ENCODE measurements at places on chromosomes 5 and 9. TPM values are rescaled to one million over a fixed set of nuclear protein-coding genes. Genes with fewer than 3 reads are reported as not detected.
A peak's percentile ranks its signal among the peaks of the same experiment; 100 is the strongest.

DNA sequence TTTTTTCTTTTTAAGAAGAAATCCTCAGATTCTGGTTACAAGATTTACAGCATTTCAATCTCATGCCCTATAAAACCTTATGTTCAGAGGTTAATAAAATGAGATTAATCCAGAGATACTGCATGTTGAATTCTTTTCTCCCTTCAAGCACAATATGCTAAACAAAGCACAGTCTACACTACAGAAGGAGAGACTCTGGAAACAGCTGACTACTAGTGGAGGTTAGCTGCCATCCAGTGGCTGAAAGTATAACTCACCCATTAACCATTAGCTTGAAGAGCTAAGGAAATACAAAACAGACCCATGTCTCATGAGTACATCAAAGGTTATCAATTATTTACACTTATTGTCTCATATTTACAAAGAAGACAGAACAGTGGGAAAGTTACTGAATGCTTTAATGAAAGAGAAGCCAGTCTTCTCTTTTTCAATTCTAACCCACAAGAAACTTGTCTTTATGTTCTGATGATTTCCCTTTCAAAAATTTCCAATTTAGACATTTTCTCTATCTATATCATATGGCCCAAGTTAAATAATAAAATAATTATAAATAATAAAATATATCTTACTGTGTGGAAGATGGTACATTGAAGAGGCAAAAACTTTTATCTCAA lies 12.7 kb upstream of the DNAH5 start:
- no peak overlapping the region for H3K4me3 ChIP-seq
- H3K27me3 ChIP-seq, result peaks cover 2% of the 10 kb centered on the region
- no peaks in the 10 kb centered on the region for H3K36me3 ChIP-seq
- H3K4me1 ChIP-seq, result no peaks in the 10 kb centered on the region

The PCDHGA3 gene
- not detected for total RNA-seq

DNA sequence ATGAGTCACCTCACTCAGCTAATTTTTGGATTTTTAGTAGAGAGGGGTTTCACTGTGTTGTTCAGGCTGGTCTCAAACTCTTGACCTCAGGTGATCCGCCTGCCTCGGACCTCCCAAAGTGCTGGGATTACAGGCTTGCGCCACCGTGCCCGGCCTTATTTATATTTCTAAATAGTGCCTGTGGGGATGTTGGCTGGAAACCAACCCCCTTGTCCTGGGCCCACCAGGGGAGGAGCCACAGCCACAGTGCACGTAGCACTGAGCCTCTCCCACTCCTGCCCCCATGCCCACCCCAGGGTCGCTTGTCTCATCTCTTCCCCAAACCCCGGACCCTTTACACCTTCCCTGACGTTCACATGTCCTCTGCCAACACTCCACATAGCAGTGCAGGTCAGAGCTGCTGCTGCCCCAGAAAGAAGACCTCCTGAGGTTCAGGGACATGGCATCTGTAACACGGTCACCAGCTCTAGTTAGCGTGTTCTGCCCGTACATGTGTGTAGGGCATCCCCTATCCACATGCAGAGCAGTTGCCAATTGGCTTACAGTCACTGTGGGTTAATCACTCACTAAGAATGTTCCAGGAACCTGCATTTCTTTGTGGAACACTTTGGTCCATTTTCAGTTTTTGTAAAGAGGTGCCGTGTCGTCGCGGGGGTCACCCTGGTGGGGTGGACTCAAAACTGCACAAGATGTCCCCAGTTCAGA lies 10.2 kb upstream of the MRPS2 start:
- DNase-seq, result no peak
- no peaks in the 10 kb centered on the region for H3K36me3 ChIP-seq
- no peak overlapping the region for H3K4me3 ChIP-seq
- no peak overlapping the region for H3K27ac ChIP-seq
- peaks cover 10% of the 10 kb centered on the region for H3K27me3 ChIP-seq

The PDGFRB gene
- total RNA-seq, result 1.1 TPM

- no peak for DNase-seq
- H3K36me3 ChIP-seq, result no peaks in the 10 kb centered on the region
- H3K27me3 ChIP-seq, result no peaks in the 10 kb centered on the region
- no peak overlapping the region for H3K27ac ChIP-seq
These were observed 668.4 kb upstream of the CDH9 start for GRCh38 chr5:27706832-27707231.

DNA sequence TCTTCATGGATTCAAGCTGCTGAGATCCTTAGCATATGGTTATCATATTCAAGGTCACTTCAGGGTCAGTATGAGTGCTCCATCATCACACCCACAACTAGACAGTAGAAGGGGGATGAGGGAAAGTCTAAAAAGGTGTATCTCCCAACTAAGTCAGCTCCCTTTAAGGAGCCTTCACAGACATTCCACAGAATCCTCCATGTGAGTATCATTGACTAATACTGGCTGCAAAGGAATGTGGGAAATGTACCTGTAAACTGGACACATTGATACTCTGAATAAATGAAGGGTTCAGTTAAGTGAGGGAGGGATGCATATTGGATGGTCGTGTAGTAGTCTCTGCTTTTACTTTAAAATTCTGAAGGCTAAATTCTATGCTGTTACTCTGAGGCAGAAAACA lies 330.7 kb downstream of the LRRC70 start:
- DNase-seq, result no peak
- H3K4me3 ChIP-seq, result no peak overlapping the region
- no peaks in the 10 kb centered on the region for H3K36me3 ChIP-seq

The FSTL4 gene
- total RNA-seq, result 0.29 TPM

DNA sequence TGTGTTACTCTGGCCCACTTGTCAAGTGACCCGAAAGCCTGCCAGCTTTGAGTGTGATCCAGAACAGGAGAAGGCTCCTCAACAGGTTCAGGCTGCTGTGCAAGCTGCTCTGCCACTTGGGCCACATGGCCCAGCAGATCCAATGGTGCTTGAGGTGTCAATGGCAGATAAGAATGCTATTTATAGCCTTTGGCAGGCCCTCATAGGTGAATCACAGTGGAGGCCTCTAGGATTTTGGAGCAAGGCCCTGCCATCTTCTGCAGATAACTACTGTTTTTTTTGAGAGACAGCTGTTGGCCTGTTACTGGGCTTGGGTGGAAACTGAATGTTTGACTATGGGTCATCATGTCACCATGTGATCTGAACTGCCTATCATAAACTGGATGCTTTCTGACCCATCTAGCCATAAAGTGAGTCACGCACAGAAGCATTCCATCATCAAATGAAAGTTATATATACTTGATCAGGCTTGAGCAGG lies 180.8 kb downstream of the CARTPT start:
- no peaks in the 10 kb centered on the region for H3K36me3 ChIP-seq
- H3K27me3 ChIP-seq, result peaks cover 7% of the 10 kb centered on the region
- H3K4me3 ChIP-seq, result no peak overlapping the region

DNA sequence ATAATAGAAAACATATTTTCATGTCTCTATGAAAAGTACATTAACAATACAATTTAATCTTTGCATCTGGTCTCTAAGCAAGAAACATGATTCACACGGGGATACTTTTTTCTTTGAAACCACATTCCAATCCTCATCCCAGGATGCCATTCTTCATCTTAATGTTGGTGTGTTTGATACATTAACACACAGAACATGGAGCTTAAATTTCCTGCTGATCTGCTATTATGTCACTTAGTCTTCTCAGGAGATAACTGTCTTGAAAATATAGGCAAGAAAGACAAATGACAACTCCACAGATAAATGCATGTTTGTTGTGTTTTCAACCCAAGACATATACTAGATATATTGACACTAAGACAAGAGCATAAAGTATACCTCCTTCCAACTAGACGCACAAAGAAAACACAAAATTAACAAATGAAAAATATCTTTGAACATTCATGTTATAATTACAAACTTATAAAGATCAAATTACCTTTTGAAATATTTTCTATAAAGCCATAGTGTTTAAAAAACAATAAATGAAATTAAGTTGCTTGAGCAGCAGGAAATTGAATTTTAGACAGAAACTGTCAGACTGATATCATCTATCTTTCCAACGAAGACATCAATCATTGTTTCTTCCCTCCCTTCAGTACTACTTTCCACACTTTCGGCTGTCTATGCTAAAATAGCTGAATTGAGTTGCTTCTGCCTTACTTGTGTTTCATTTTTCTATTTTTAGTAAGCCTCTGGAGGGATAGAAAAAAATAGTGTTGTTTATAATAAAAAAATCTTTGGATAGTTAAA lies 1676.7 kb upstream of the CDH9 start:
- no peaks in the 10 kb centered on the region for H3K27me3 ChIP-seq
- no peak overlapping the region for H3K4me3 ChIP-seq
- no peaks in the 10 kb centered on the region for H3K4me1 ChIP-seq
- no peaks in the 10 kb centered on the region for H3K36me3 ChIP-seq
- DNase-seq, result no peak
- no peak overlapping the region for H3K27ac ChIP-seq

DNA sequence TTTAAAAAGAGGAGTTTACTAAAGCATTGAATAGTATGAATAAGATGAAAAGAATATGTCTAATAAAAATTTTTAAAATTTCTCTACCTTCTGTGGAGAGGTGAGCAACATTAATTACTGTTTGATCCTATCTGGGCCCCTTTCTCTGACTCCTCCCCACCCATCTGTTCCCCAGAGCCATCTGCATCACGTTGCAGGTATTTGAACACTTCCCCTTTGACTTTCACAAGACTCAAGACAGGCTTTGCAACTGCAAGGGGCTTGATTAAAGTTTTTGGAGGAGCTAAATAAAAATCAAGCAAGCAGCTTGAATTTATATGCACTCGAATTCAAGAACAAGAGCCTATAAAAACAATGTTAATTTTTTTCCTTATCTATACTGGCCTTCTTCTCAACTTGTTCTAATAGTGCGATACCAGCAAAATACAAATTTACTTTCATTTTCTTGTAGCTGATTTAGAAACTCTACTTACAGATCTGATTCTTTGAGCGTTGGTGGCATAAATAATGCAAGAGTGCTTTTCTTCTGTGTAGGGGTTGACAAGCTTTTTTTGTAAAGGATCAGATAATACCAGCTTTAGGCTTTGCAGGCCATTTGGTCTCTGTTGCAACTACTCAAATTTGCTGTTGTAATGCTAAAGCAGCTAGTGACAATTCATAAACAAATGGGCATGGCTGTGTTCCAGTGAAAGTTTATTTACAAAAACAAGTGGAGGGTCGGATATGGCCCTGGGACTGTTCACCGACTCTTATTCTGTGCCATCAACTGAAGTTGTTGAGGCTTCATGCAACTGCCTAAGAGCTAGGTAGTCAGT lies 21.2 kb downstream of the TXNDC8 start:
- H3K27me3 ChIP-seq, result peaks cover 9% of the 10 kb centered on the region
- H3K4me1 ChIP-seq, result no peaks in the 10 kb centered on the region
- H3K36me3 ChIP-seq, result no peaks in the 10 kb centered on the region
- DNase-seq, result no peak

DNA sequence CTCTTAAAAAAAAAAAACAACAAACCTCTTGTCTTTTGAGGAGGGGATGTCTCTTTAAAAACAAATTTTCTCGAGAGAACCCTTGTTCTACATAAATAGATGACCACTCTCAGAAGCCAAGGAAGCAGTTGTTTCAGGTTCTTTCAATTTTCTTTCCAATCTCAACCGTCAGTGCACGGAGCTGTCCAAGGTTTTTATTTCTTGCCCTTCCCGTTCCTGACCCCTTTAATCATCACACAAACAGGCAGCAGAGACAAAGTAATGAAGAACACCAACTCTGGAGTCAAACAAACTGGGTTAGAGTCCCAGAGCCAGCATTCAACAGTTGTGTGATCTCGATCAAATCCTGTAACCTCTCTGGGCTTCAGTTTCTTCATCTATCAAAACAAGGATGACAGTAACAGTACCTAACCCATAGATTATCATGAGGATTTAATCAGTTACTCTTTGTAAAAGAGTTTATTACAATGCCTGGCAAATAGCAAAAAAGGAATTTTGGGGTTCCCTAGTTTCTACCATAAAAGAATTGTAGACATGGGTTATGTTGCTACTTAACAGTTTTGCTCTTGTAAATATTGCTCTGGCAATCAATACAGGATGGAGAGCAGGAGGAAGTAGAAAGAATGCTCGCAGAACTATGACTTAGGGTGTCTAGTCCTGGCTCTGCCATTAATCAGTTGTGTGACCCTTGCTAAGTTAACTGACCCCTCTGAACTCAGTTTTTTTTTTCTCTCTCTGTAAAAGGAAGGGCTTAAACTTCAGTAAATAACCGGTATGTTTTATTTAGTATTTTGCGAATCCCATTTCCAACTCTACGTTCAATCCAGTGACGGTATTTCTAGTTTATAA lies 1.0 kb upstream of the NIM1K start:
- no peak overlapping the region for H3K27ac ChIP-seq
- peaks cover 34% of the 10 kb centered on the region for H3K27me3 ChIP-seq
- DNase-seq, result no peak
- H3K4me3 ChIP-seq, result peak overlapping the region; percentile 83
- peaks cover 29% of the 10 kb centered on the region for H3K4me1 ChIP-seq

- H3K27ac ChIP-seq, result no peak overlapping the region
- no peak overlapping the region for H3K4me3 ChIP-seq
These were observed 1223.3 kb downstream of the MAT2B start for GRCh38 chr5:164728733-164729132.
